ENCODE measurements at places on chromosomes 13 and 19.
A peak's percentile ranks its signal among the peaks of the same experiment; 100 is the strongest.

- DNase-seq: no peak
These were observed 6.9 kb downstream of the SUGP2 start for GRCh38 chr19:19026299-19026971.

- DNase-seq: no peak
These were observed 182.0 kb downstream of the DNAJC15 start for GRCh38 chr13:43205416-43205815.

DNA sequence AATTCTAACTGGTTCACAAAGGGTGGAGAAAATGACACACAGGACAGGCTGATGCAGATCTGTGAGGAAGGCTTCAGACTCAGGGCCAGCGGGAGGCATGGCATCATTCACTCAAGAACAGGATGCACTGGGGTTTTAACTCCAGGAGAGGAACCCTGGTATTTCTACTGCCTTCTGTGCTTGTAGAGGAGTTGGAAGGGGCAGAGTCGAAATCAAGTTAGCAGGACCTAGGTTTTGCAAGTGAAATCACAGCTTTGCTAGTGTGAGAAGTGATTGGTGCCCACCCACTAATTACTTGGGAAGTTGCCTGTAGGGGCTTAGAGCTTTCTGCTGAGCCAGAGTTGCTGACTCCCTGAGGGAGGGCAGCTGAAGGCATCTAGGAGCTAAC is 92.7 kb downstream of the AKAP11 start:
- DNase-seq: peak; percentile 11

DNA sequence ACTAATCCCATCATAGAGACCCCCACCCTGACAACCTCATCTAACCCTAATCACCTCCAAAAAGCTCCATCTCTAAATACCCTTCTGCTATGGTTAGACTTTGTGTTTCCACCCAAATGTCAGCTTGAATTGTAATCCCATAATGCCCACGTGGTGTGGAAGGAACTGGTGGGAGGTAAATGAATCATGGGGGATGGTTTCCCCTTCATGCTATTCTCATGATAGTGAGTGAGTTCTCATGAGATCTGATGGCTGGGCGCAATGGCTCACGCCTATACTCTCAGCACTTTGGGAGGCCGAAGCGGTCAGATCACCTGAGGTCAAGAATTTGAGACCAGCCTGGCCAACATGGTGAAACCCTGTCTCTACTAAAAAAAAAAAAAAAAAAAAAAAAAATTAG is 2.6 kb downstream of the VMAC start:
- DNase-seq: no peak

GRCh38 chr19:16614941-16615340 is 13.1 kb downstream of the MED26 start:
- DNase-seq: no peak
